ENCODE measurements at places on chromosomes 4 and X.

GRCh38 chrX:136028383-136028984 is 43.2 kb downstream of the SLC9A6 start:
- no peak for DNase-seq

DNA sequence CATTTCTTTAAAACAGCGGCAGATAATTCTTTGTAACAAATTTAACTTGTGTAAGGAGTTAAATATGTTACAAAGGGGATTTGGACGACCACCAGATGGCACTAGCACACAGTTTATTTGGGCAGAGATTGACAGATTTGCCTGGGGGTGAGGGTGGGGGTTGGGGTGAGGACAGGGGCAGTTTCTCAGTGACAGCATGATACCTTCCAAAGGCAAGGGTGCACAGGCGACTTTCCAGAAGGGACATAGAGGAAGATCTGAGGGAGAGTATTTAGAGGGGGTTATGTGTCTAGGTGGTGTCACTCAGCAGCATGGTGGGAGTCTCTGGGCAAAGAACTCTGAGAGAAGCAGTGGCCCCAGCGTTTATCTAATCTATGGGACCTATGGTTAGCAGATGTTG is 9.6 kb upstream of the TMA16 start:
- DNase-seq: peak; percentile 46

GRCh38 chr4:19982556-19982955 is 269.1 kb upstream of the SLIT2 start:
- DNase-seq: no peak

GRCh38 chr4:172497321-172497720 is 671.3 kb upstream of the GALNT7 start:
- DNase-seq: no peak

GRCh38 chr4:818106-818921 is 7.6 kb downstream of the CPLX1 start:
- no peak for DNase-seq

- no peak for DNase-seq
Measured at GRCh38 chr4:86892636-86892960, 376 bp upstream of the C4orf36 start.

DNA sequence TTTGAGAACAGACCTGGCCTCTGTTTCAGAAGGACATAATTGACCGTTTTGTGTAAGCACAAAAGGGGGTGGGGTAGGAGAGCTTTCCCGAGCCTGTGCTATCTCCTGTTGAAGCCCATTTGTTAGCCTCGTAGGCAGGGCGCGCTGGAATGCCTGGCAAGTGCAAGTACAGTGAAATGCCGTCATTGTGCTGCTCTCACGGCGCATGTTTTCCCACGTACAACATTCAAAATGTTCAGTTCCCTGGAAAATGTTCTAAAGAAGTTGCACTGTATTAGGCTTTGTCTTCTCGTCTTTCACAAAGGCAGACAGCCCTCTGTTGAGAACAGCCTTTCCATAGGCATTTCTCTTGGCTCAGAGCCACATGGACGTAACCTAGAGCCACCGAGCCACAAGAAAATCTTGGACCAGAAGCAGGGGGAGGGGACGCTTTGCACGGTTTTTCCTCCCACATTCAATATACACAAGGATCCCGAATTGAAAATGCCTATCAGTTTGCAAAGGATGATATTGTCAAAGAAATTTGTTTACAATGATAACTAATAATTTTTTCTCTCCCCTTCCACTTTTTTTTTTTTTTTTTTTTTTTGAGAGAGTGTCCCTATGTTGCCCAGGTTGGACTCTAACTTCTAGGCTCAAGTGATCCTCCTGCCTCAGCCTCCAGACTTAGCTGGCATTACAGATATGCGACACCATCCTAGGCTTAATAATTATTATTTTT is 54.6 kb upstream of the RAPGEF2 start:
- no peak for DNase-seq

GRCh38 chr4:70842761-70843435 is 3.2 kb upstream of the GRSF1 start:
- no peak for DNase-seq

GRCh38 chr4:15434091-15434490 is 6.3 kb downstream of the C1QTNF7 start:
- no peak for DNase-seq

All from activated CD4-positive, alpha-beta T cell treated with anti-CD3 and anti-CD28 coated beads, Interleukin-2, amount 50 U/mL, for 1 hour (primary cell).